ENCODE measurements at places on chromosomes 16 and 17.

DNA sequence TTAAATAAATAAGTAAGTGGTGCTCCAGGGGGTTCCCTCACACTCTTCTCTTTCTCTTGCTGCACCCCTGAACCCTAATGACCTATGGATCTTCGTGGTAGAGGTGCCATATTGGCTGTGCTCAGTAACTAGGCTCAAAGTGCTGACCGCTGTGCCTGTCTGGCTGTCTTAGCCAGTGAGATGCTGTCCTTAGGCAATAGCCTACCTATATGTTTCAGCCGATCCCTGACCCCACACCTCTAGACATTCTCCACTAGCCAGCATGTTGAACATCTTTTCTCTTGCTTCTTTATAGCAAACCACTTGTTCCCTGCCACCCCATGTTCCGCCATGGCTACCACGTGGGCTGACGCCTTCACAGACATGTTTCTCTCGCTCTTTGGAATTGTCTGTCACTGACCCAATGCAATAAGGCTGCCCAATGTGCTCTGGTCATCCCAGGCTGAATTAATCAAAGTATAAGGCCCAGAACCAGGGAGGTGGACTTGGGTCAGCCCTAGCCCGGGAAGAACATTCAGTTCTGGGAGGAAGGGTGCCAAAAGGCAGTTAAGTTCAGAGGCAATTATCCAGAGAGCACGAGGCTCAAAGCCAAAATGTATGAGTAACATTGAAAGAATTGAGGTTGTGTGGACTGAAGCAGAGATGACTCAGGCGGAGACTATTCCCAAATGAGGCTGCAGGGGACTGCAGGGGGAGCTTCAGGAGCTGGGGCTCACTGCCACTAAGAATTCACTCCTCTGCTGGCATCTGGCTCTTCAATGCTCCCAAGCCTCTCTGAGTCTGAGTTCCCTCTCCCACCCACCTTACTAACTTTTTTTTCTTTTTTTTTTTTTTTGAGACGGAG, 28.7 kb upstream of the TNRC6A start:
- DNase-seq: no peak

GRCh38 chr17:58527949-58528348, 13.5 kb upstream of the MTMR4 start:
- no peak for DNase-seq

- no peak for DNase-seq
Observed at GRCh38 chr16:79587897-79588296, 12.6 kb downstream of the MAF start.

DNA sequence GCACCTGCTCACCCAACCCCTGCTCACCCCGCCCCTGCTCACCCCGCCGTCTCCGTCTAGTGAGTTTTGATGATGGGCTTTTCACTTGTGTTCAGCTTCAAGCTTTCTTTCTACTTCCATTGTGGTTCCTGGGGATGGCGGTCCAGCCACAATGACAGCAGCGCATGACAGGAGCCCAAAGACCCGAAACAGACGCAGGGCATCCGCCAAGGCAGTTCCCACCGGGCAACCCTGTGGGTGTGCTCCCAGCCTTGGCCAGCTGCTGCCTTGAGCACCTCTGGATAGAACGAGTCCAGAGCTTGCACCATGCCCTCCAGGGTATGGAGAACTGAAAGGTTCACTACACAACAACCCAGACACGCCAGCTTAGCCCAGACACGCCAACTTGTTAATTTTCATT, 92.9 kb upstream of the CHMP6 start:
- no peak for DNase-seq

- DNase-seq: no peak
Observed at GRCh38 chr16:85689950-85690320, 1.2 kb upstream of the GINS2 start.

DNA sequence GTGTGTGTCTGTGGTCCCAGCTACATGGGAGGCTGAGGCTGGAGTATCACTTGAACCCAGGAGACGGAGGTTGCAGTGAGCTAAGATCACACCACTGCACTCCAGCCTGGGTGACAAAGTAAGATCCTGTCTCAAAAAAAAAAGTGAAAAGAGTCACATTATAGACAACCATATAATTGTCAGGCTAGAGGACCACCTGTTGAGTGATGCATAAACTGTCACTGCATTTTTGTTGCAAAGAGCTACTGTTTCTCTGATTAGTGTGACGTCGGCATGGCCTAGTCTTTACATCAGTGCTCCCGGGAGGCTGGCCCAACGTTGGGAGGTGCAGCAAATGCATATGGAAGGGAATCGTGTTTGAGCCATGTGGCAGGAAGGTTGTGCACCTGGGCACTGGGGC, 50.2 kb downstream of the CLEC16A start:
- DNase-seq: no peak

GRCh38 chr17:58344047-58344790, 7.8 kb downstream of the SUPT4H1 start:
- DNase-seq: peak; percentile 92

DNA sequence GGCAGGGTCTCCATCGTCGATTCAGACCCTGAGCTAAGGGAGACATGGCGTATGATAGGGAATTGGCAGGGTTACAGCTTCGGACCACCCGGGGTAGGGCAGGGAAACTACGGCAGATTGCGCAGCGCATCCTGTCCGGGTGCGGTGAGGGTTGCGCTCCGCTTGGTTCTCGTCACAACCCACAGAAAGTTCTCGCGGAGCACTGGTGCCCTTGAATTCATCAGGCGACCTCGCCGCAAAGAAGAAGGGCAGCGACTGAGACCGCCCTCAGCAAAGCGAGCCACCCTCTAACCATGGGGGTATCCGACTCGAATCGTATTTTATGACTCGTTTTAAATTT, 1.2 kb downstream of the HS3ST3B1 start:
- no peak for DNase-seq

DNA sequence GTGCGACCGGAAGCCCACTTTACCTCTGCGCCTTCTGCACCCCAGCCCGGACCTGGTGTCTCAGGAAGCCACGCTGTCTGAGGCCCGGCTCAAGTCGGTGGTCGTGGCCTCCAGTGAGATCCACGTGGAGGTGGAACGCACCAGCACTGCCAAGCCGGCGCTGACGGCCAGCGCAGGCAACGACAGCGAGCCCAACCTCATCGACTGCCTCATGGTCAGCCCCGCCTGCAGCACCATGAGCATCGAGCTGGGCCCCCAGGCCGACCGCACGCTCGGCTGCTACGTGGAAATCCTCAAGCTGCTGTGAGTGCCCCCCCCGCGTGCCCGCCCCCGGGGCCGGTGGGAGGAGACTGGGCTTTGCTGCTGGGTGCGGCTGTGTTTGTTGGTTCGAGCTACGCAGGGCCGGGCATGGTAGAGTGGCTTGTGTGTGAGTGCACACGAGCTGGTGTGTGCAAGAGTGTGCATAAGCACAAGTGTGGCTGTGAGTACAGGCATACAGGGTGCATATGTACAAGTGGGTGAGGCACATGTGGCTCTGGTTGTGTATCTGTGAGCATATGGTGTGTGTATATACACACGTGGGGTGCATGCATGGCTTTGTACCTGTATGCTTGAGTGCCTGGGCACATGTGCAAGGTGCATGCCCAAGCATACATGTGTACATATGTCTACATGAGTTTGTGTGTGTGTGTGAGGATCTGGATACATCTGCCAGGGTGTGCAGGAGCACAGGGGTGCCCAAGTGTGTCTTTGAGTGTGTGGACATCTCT, 100.6 kb upstream of the PLCG2 start:
- DNase-seq: no peak

DNA sequence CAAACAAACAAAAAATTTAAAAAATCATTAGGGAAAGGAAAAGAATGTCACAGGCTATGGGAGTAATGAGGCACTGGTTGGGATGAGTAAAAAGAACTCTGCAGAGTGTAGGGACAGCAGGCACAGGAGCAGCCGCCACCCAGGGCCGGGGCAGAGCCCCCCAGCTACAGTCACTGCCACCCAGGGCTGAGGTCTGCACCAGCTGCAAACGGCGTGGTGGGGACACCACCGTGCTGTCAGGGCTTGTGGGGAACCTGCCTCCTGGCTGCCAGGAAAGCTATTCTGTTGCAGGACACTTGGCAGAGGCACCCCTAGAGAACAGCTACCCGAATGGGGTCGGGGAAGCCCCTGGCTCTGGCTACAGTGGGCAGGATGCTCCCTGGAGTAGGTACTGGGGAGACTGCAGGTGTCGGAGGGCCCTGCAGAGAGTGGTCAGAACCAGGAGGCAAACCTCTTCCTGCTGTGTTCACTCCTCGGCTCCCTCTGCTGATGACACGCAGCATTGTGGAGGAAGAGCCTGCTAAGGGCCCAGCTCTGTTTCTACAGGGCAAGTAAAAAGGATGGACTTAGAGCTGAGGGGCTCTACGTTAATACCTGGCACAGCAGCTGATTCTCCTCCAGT, 32.3 kb upstream of the CAPN15 start:
- DNase-seq: no peak

DNA sequence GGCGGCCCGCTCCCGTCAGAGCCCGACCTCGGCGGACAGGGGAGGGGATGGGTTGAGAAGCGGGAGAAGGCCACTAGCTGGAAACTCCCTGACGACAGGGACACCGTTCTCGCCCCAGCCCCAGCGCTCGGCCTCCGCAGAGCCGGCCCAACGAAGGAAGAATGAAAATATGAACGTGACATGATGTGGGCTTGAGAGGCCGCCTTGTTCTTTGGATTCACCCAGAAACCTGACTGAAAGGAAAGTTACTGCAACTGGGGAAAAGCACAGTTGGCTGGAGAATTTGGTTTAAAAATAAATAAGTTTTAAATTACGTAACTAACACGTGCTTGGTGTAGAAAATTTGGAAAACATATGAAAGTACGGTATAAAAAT, 21.1 kb downstream of the NPTX1 start:
- DNase-seq: no peak

DNA sequence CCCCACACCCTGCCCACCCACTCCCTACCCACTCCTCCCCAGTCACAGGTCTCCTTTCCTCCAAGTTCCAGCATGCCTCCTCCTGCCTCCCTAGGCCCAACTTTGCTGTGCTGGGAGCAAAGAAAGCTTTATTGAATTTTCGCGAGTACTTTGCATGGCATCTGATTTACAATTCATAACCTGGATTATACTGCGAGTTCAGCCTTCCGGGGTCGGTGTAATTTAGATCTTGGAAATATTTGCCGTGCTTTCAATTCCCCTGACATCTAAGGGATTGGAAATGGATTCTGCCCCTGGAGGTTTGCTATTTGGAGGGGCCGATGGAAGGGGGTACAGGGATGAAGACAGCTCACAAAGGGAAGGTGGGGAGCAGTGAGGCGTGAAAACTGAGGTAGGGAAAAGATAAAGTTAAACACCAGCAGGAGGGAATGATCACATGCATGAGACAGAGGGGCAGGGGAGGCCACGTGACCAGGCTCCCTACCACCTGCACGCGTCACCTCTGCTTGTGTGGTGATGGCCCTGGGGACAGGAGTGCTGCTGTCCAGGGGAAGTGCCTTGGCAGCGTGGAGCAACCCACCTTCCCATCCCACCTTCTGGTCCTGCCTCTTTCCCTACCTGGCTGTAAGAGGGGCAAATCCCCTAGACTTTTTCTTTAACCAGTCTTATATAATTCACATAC, 132.3 kb upstream of the RPL38 start:
- DNase-seq: no peak

- no peak for DNase-seq
Observed at GRCh38 chr17:19410875-19411620, at the start of gene RNF112. TSS of gene RNF112 (plus strand) at chr17:19411232. CDS start at chr17:19411409, 177 bp downstream.

GRCh38 chr17:2051061-2051932, 3.6 kb upstream of the HIC1 start:
- no peak for DNase-seq

DNA sequence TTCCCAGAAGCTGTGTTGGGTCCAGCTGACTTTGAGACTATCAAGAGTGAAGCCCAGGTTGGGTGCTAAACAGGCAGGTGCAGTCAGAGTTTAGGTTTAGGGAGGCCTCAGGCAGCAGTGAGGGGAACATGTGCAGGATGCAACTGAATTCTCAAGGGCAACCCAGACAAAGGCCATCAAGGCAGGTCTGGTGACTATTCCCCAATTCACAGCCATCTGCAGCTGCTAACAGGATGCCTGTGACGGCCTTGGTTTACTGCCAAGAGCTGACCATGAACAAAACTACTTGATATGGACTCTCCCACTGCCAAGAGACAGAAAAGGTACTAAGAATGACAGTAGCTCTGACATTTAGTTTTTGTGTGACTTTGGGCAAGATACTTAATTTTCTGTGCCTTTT, 45.2 kb upstream of the BCAR1 start:
- DNase-seq: no peak

Measured in stimulated activated CD8-positive, alpha-beta memory T cell treated with anti-CD3 and anti-CD28 coated beads, Interleukin-15, amount 100 ng/mL, for 4 hours (primary cell).